Amniotic epithelial cell (primary cell): ENCODE measurements at places on chromosomes 13 and 19.

DNA sequence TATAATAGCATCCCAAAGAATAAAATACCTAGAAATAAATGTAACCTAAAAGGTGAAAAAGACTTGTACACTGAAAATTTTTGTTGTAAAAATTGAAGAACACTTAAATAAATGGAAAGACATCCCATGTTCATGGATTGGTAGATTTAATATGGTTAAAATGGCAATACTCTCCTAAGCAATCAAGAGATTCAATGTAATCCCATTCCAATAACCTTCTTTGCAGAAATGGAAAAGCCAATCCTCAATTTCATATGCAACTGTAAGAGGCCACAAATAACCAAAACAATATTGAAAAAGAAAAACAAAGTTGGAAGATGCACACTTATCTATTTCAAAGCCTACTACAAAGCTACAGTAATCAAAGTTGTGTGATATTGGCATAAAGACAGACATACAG is 17.7 kb downstream of the DZIP1 start:
- no peak for DNase-seq

DNA sequence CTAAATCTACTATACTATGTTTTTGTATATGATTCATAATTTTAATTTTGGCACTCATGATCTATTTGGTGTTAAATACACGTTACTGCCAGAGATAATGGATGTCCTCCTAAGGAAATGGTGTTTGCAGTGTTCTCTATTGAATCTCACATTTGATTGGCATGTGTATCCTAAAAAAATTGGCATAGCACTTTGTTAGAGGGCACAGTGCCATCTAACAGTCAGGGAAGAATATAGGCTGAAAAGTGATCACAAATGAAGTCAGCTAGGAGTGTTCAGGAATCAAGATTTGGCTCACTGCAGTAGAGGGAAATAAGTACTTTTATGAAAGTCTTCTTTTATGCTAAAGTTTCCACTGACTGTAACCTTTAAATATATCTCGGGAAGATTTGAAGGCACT is 624.6 kb downstream of the GPC6 start:
- no peak for DNase-seq

GRCh38 chr13:58056426-58056825 is 424.9 kb downstream of the PCDH17 start:
- no peak for DNase-seq

GRCh38 chr19:18060472-18060871 is 26.3 kb downstream of the IL12RB1 start:
- no peak for DNase-seq
